M059J (cell line): ENCODE measurements at places on chromosomes 13 and 19. TPM values are rescaled to one million over a fixed set of nuclear protein-coding genes. Genes with fewer than 3 reads are reported as not detected.

Gene CHST8
- total RNA-seq, result not detected in 2 replicates

Gene MAP3K10
- 5.0 and 13.4 TPM in 2 replicates for total RNA-seq

Gene TPTE2
- total RNA-seq, result not detected in 2 replicates

Gene LRRC25
- total RNA-seq, result not detected in 2 replicates

DNA sequence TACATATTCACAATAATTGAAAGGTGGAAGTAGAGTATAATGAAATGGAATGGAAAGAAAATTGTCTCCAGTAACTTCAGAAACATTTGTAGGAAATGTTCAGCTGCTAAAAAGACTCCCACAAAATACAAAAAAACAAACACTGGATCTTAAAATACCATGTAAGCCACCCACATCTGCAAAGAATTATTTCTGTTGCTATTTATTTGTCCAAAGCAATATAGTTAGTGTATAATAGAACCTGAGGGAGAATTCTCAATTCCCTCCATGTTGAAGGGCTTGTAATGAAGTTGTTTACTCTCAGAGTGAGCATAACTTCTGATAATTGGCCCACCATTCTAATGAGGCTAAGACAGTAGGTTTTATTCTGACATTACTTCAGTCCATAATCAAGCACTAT, 37.4 kb upstream of the KLF12 start:
- DNase-seq, result no peak

- no peak for DNase-seq
Measured at GRCh38 chr19:40309666-40310065, 24.5 kb upstream of the AKT2 start.

GRCh38 chr19:47464675-47465419, 6.8 kb downstream of the SLC8A2 start:
- no peak for DNase-seq

DNA sequence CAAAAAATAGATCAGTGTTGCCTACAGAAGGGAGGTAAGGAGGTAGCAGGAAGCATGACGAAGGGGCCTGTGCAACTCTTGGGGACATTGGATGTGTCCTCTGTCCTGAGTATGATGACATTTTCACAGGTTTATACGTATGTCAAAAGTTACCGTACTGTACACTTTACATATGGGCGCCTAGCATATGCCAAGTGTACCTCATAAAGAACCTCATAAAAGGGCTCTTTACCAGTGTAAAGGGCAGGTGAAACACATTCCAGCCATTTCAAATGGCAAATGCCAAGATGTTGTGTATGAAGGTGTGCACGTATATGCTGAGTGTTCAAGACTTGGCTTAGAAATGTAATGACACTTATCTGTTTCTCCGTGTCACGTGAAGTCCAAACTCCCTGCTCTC, 573.4 kb downstream of the EFNB2 start:
- no peak for DNase-seq

DNA sequence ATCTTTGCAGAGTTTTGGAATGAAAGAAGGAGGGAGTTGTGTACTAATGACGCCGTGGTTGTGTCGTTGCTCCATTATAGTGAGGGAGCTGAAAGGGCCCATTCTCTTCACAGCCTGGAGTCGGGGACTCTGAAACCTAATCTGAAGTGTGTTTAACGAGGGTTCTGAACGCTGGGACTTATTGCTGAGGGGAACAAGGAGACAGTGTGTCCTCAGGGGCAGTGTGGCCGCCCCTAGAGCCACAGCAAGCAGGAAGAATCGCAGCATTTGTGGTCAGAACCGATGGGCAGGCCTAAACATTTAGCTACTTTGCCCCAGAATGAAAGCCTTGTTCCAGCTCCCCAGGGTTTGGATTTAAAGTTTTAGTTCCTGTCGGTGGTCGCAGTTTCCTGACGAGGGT, 156.4 kb upstream of the RNF113B start:
- no peak for DNase-seq

- peak; percentile 32 for DNase-seq
Measured at GRCh38 chr13:113862931-113863523, 849 bp downstream of the GAS6 start.

- no peak for DNase-seq
Measured at GRCh38 chr13:37344056-37344455, 238.6 kb upstream of the CSNK1A1L start.

GRCh38 chr13:73851104-73851503, 283.1 kb downstream of the KLF12 start:
- DNase-seq, result peak; percentile 16

DNA sequence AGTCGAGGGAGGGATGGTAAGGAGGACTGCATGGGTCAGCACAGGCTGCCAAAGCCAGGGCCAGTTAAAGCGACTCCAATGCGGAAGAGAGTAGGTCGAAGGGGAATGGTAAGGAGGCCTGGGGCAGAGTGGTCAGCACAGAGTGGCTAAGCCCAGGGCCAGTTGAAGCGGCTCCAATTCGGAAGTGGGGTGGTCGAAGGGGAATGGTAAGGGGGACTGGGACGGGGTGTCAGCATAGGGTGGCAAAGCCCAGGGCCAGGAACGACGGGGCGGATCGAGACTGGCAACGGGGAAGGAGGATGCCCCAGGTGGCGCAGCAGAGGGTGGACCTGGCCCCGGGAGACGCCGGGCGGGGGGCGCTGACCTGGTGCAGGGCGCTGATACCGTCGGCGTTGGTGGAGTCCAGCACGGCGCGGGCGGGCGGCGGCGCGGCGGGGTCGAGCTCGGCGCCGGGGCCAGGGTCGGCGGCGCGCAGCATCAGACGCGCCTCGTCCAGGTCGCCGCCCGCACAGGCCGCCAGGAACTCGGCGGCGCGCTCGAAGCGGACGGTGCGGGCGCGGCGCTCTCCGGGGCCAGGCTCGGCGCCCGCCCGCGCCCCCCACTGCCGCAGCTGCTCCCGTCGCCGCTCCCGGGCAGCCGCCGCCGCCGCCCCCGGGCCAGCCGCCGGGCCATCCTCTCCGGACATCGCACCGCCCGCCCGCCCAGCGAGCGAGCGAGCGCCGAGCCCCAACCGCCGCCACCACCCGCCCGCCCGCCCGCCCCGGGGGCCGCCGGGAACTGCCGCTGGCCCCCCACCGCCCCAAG, at the start of gene PPP1R12C:
TSS of gene PPP1R12C (minus strand) at position 779 of the 804 bp plus-strand sequence. CDS start at position 685, 94 bp downstream.
- peak; percentile 29 for DNase-seq

DNA sequence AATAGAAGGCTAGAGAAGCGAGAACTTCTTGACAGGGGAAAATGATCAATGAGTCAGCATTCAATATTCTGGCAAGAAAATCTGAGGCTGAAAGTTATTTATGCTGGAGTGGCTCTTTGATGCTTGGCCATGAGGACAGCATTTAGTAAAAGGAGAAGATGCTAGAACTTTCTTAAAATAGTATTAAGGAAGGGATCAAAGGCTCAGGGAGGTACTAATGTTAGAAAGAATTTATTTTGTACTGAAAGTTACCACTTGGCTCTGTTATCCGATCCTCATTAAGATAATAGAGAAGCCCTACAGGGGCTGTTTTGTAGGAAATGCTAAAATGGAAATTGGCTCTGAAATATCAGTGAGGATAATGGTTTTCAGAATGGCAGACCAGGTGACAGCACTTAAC, 1774.6 kb upstream of the PCDH20 start:
- DNase-seq, result peak; percentile 23

- peak; percentile 38 for DNase-seq
Measured at GRCh38 chr19:54674021-54674617, 11.3 kb downstream of the LILRB4 start.

DNA sequence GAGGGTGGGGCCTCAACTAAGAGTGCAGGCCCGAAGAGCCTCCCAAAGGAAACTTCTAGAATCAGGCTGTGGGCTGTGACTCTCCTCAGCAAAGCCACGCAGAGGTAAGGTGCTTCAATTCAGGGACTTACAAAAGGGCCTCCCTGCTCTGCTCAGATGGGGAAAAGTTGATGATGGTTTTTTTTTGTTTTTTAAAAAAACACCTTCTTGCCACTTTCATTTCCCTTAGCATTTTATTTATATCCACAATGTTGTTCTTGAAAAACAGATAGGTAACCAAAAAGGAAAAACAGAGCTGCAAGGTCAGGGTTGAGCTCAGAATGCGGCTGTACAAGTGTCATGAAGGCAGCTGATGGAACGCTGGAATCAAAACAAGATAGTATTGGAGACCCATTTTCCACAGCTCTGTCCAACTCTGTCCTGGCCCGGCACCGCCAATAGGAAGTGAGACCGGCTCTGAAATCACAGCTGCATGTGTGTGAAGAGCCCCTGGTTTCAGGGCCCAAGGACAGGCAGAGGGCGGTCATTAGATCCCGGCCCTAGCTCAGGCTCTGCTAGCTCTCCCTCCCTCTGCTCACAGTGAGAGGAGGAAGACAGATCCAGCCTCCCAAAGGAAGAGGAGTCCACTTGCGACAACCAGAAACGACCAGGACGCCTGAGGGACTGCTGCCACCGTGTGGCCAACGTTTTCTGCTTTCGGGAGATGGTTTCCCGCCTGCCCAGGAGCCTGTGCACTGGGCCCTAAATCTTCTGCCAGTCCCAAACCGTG, 58.3 kb downstream of the KLF2 start:
- DNase-seq, result peak; percentile 82

GRCh38 chr13:46101484-46102254, 3.2 kb downstream of the CPB2 start:
- DNase-seq, result no peak

DNA sequence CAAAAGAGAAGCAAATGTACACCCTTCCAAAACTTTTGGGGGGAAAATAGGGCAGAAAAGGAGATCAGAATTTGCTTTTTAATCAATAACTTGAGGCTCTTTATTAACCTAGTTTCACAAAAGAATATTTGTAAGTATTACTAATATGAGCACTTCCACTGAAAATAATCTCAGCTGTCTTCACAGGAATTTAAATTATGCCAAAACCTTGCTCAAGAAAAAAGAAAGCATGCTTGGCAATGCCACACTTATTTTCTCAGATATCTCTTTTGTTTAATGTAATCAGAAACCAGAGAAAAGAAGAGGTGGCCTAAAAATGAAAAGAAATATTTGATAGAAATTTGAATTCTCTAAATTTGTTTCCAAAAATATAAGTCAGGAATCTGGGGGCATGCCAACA, 234.9 kb upstream of the GPC6 start:
- DNase-seq, result no peak

DNA sequence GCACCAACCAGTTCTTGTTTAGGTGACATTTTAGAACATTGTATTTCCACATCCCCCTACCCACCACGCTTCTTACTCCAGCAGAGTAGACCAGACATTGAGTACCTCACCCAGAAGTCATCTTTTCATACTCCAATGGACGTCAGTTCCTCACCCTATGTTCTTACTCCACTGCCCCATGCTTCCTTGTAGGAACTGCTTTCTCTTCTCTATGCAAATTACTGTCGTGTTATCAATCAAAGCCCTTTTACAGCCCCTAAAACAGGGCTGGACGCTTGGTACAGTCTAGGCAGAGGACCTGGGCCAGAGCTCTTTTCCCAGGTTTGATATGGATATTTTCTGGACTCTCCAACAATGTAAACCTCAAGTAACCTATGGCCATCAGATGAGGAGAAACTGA, 58.2 kb downstream of the USP12 start:
- no peak for DNase-seq

DNA sequence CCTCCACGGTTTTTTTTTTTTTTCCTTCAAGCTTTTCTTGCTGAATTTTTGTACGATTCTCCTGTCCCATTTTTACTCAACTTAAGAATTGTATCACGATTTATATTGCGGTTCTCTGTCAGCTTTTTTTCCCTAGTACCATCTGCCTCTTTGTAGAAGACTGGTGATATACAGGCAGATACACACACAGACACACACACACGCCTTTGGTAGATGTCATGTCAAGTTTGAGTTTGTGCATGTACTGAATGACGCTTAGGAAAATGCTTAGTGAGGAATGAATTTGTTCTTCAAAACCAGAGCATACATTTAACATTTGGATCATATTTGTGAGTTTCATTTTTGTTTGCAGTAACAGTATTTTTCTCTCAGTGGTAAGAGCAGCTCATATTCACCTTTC, 82.0 kb upstream of the MBNL2 start:
- no peak for DNase-seq

DNA sequence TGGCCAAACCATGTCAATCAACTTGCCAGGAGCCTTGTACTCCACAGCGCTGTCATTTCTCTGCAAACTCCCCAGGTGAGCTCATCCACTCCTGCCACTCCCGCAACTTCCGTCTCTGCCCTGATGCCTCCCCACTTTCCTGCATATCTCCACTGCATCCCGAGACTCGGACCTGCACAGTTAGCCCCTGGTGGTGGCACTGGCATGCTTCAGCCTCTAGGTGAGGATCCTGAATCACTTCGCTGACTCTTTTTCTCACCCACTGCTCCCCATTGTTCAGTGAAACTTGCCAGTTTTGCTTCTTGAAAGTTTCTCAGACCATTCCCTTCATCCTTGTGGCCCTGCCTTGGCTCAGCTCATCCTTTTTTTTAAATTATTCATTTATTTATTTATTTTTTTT, 3.4 kb upstream of the CTU1 start:
- DNase-seq, result no peak

DNA sequence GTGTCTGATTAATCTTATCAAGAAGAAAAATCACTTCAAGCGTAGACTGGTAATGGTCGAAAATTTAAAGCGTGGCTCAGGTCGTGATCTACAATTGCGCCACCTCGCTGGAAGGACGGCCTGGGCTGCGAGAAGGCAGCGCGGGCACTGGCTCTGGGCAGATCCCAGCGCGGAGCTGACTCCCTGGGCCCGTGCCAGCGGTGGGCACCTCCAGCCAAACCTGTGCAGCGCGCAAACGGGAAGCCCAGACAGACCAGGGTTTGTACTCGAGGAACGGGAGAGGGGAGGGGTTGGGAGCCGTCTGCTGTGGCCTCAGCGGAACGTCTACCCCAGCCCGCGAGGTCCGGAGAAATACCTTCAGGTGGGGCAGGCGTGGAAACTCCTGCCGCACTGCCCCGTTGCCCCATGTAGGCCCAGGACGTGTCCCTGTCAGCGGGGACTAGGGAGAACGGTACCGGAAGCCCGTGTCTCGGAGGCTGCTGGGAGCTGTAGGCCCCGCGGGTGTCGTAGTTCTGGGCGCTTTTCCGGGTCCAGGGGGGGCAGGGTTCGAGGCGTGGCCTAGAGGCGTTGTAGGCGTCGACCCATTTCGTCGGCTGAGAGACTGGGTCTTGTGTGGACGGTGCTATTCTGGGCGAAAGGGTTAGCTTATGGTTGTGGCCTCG, 21.1 kb downstream of the ZNF274 start:
- no peak for DNase-seq

- no peak for DNase-seq
Measured at GRCh38 chr13:98563071-98563470, 13.8 kb downstream of the STK24 start.

DNA sequence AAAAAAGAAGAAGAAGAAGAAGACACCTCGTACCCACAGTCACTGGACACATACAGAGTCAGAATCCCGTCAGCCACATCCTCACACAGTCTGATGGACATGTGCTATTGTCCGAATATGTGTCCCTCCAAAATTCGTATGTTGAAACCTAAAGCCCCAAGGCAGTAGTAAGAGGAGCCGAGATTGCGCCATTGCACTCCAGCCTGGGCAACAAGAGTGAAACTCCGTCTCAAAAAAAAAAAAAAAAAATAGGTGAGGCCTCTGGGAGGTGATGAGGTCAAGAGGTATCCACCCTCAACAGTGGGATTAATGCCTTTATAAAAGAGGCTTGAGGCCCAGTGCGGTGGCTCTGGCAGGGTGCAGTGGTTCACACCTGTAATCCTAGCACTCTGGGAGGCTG, 2.6 kb upstream of the DENND1C start:
- DNase-seq, result no peak
